Thymus (tissue), 14 donors: ENCODE measurements at places on chromosomes 3 and 15.

DNA sequence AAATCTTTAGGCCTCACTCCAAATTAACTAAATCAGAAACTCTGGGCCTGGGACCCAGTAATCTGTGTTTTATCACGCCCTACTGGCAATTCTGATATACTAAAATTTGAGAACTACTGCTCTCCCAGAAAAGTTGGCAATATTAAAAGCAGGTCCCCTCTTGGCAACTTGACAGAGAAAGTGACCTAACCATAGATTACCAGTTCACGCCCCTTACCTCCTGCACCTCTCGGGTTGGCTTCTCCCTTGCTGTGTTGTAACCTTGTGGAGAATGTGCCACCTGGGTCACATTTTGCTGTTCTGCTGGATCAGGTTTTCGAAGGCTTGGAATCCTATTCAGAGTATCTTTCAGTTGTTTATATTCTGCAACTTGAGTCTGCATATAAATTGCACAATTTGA, 59.1 kb downstream of the GOLIM4 start:
- DNase-seq = no peak

DNA sequence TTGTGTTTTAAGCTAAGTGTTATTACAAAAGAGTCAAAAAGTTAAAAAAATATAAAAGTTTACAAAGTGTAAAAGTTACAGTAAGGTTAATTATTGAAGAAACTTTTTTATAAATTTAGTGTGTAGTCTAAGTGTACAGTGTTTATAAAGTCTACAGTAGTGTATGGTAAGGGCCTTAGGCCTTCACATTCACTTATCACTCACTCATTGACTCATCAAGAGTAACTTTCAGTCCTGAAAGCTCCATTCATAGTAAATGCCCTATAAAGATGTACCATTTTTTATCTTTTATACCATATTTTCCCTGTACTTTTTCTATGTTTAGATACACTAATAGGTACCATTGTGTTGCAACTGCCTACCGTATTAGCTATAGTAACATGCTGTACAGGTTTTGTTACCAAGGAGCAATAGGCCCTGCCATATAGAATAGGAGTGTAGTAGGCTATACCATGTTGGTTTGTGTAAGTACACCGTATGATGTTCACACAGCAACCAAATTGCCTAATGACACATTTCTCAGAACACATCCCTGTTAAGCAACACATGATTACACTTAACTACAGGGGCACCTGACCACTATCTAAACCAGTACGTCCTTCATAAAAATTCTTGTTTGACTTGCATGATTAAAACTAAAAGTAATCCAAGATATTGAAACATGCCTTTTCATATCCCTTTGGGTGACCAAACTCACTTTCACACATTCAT, 17.2 kb downstream of the RAD18 start:
- no peak for DNase-seq

DNA sequence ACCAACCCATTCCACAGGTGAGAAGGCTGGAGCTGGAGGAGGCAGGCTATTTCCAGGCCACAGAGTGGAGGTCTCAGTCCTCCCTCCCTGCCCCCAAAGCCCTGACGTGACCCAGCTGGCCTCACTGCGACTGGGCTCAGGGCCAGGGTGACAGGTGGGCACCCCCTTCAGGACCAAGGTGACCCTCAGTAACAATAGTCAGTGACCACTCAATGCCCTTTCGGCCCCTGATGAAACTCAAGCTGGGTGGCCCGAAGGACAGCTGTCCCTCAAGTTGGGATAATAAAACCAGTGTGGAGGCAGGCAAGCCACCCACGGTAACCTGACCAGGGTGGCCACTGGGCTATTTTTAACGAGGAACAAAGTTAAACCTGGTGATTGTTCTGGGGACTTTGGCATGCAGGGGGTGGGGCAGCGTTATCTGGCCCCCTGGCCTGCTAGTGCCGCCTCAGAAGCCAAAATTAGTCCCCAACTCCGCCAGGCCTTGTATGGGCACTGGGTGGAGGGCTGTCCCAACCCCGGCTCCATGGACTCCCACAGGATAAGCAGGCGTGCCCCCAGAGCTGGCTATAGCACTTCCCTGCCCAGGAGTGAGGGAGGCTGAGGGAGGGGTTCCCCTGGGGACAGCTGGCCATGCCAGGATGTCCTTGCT, 1.1 kb downstream of the TNNC1 start:
- DNase-seq = no peak

DNA sequence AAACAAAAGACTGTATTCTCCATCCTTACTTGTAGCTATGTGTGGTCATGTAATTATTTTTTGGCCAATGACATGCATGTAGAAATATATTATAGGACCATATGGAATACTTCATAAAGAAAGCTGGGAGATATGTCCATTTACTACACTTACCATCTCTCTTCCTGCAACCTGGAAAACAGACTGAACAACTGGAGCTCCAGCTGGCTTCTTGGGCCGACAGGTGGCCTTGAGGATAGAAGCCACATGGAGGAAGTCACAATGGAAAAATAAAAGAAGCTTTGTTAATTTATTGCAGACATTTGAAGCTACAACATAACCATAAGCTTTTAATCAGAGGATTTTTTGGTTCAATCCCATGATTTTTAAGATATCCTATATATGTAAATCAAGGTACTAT, 167.9 kb upstream of the CBLB start:
- DNase-seq = no peak

GRCh38 chr15:87450314-87450713, 806.2 kb downstream of the NTRK3 start:
- DNase-seq = no peak

DNA sequence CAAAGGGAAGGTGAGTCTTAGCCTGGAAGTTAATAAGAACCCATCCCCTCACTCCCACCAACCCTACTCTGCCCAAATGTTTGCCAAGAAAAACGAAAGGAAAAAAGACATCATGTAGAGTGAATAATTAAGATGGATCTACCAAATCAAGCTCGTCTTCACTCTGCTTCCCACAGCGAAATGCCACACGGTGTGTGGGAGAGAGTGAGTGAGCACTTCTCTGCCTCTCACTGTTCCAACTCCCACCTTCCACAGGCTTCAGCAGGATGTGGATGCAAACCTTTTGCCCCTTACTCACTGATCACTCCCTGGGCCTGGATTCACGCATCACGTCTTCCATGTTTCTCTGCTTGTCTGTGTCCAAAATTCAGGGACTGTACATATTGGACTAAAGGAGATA, 85.4 kb downstream of the WDR76 start:
- no peak for DNase-seq

DNA sequence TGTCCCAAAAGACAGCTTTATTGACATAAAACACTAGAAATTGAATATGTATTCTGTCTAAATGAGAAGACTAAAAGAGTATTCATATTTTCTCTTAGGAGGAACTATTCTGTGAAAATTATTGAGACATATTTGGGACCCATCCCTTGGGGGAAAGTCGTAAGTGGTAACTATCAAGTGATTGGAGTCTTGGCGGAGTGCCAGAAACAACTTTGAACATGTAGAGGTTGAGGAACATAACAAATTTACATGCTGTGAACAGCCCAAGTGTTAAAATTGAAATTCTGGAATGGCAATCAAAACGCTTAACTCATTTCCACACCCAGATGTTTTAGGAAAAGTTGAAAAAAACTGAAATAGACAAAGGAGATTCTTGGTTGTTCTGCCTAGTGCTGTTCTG, 1034.6 kb downstream of the NSUN3 start:
- no peak for DNase-seq

DNA sequence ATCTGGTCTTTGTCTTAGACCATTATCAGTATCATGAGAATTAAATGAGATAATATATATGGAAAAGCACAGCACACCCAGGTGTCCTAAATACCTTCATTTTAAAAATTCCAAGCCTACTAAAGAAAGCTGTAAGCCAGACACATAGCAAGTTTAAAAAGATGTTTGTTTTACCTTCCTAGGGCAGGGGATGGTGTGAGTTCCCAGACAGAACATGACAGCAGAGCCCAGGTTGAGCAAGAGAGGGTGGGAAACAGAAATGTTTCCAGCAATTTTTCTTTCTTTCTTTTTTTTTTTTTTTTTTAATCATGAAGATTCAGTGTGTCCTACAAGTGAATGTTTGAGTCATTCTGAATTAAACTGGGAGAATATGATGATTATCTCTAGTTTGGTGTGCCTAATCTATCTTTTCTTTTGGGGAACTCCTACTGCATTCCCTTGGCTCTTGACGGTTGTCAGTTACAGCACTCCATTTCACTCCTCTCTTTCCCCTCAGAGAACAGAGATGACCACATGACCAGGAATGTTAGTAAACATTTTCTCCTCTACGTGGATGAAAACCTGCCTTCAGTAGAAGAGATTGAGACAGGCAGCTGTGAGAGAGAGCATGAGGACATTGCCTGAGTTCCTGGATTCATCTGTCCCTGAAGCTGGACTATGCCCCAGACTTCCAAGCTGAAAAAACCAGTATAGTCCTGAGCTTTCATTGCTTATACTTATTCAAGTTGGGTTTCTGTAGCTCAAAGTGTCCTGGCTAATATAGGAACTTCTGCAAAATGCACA, 54.5 kb upstream of the ARL14 start:
- no peak for DNase-seq

- no peak for DNase-seq
Measured at GRCh38 chr3:36900474-36901443, 44.1 kb downstream of the TRANK1 start.

GRCh38 chr15:49501586-49501985, 78.5 kb downstream of the FGF7 start:
- DNase-seq = no peak

- no peak for DNase-seq
Measured at GRCh38 chr3:52430416-52430810, 14.5 kb downstream of the SEMA3G start.
